Mucosa of descending colon (tissue), 3 donors: ENCODE measurements at places on chromosomes 16 and 17. TPM values are rescaled to one million over a fixed set of nuclear protein-coding genes. Genes with fewer than 3 reads are reported as not detected.

SPATA32 gene
- total RNA-seq: not detected

DNA sequence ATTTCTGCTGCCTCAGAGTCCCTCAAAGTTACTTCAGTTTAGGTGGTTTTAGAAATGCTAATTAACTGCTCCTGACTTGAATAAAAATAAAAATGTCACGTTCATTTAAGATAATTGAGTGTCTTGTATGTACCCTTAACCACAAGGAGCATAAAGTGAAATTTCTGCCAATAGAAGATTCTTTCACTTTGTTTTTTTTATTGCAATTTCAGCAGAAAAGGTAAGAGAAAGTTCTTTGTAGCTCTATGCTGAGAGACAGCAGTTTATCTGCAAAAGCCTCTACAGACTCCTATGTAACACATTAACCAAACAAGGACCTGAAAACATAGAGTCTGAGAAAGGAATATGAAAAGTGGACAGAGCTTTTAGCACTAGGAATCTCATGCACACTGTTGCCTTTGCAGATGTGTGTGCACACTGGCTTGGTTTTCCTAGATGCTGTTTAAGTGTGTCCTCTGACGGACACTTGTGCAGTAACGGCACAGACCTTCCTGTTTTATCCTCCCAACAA is 11.6 kb downstream of the ARHGAP44 start:
- no peak for DNase-seq

FOXC2 gene
- 0.67 TPM for total RNA-seq

GRCh38 chr17:18064053-18064452 is 23.7 kb upstream of the DRG2 start:
- no peak for DNase-seq

GRCh38 chr16:14444979-14445810 is 184.9 kb downstream of the PARN start:
- DNase-seq: no peak

GPR139 gene
- not detected for total RNA-seq

- peak; percentile 36 for DNase-seq
Measured at GRCh38 chr17:1398931-1399678, 917 bp downstream of the YWHAE start.

DNA sequence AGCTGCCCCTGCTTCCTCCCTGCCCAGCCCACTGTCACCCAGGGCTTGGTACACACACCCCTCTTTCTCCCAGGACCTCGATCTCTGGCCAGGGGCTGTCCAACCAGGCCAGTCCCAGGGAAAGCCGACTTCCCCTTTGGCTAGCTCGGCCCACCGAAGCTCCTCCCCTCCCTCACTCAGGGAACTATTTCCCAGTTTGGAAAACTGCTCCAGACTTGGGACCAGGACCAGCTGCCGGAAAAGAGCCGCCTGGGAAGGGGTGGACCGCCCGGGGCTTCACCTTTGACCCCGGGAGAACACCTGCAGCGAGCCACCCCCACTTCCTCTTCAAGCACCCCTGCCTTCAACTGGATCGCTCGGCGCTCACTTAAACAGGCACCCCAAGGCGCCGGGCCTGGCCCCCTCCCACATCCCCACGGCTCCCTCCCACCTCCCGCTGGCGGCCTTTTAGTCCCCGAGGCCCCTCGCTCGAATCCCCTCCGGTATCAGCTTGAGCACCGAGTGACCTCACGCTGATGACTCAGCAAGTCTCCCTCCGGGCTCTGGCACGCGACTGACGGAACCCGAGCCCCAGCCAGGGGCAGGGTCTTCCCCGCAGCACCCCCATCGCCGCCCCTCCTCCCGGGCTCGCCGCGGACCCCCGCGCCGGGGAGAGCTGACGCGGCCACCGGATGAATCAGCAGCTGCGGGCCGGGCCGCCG is 934 bp downstream of the MAFG start:
- peak; percentile 86 for DNase-seq

PERCC1 gene
- total RNA-seq: 0.34 TPM
